Large intestine (tissue), 12 donors: ENCODE measurements at places on chromosomes 4 and X.

- DNase-seq, result no peak
Observed at GRCh38 chr4:11072463-11072862, 356.2 kb downstream of the HS3ST1 start.

DNA sequence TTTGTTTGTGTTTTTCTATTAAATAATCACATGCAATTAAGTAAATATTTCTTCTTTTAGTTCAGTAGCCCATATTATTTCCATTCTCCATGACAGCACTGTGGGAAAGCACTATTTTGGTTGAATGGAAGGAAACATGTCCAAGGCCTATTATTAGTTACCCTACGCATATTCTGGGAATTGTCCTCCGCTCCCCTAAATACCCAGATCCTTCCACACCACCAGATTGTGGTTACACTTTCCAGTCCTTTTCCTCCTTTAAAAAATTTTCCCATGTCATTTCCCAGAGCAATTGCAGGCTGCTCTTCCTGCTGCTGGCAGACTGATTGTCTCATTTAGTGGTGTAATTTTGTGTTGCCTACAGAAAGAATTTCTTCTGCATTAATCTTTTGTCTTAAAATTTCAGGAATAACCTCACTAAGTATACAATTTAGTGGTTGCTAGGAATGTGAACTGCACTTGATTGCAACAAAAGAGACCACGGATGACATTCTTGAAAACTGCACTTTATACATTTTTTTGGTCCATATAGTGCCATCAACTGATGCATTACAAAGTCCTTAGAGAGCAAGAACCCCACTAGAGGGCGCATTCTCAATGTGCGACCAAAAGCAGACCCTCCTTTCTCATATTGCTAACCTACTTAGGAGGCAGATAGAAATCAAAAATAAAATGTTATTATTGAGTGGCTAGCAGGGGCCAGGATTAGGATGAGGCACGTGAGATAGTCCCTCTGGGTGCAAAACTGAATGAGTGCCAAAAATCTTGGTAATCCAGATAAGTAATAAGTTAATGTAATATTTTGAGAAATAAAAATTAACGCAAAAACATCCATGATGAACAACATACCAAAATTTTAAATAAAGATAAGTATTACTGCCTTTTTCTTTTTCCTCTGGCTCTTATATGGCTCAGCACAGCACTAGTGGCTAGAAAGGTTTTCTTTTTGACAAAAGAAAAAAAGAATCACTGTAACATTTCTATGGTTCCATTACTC is 98.8 kb upstream of the IQCM start:
- peak; percentile 9 for DNase-seq

DNA sequence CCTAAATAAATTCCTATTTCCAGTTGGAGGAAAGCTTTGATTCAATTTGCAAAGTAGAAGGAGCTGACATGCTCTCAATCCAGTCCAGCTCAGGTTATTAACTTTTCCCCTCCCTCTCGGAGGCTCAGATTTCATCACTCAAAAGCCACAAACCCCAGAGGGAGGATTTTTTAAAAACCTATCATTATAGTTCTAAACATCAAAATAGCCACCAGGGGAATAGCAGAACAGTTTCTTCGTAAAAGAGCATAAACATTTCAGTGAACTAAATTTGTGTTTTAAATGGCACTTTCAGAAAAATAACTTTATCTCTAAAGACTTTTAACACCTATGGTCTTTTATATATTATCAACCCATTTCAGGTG is 8.8 kb downstream of the GPRIN3 start:
- DNase-seq, result no peak

GRCh38 chr4:8738471-8738931 is 133.1 kb downstream of the HMX1 start:
- no peak for DNase-seq

DNA sequence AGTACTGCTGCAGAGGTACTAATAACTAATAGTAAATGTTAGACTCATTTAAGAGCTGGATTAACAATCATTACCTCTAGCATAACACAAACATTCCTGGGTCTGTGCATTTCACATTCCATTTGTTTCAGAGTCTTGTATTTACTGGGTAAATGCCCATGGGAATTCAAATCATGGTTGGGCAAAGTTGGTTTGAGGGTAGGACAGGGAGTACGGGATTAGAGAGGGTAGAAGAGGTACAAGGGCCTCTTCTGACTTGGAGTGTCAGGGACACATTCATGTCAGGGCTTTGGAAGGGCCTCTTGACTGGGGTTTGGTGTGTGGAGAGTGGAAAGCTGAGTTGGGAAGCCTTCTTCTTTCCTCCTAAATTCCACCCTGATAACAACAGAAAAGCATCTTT is 65.9 kb downstream of the WWC2 start:
- DNase-seq, result no peak

DNA sequence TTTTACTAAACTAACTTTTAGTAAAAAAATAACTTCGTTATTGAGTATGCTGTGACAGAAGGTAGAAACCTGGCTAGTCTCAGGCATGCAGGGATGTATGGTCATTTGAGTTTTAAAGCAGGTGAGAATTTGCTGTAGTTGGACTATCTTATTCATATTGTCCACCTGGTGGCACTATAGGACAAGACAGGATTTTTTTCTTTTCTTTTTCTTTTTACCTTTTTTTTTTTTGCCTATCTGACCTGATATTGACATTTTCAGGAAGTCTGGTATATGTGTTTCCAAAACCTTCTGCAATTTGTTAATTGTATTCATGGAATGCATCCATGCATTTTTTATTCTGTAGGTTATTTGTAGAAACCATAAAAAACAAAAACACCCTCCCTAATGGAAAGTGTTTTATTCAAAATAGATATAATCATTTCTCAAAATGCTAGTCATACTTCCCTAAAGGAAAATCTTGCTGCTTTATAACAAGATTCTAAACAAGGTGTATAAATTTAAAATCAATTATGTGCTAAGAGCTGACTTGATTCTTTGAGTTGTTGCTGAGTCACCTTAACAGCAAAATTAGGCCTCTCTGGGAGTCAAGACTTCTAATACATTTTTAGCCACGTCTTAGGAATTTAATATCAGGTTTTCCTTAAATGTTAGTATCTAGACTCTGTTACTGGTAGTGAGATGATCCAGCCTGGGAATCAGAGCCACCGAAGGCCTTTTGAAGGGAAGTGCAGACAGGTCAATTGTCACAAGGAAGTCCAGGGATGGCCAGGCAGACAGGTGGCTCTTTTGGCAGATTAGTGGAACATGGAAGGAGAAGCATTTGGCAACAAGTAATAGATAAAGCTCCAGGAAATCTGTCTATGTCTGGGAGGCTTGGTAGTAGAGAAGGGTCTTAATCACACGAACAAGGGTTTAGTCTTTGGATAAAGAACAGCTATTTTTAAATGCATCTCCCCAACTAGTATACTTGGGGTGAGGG is 201.3 kb upstream of the GNPDA2 start:
- peak; percentile 10 for DNase-seq

DNA sequence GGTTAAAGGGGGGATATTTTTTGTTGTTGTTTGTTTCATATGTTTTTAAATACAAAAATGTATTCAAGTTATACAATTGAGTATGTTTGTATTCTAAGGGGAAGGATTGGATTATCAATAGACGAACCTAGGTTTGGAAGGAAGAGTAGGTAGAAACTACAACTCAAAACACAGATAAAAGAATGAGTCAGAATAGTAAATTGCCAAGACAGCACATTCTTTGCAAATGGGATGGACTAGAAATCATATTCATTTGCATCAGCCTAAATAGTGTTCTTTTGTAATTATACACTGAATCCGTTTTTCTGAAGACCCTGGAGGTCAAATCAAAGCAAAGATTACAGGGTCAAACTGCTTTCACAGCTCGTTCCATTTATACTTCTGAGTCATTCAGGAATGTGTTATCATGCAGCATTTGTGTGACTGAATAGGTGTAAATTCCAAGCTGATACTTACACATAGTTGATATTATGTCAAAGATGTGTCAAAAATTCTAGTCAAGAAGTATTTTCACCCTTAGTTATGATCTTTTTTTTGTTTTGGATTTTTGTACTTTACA is 273.3 kb upstream of the FAT4 start:
- no peak for DNase-seq

DNA sequence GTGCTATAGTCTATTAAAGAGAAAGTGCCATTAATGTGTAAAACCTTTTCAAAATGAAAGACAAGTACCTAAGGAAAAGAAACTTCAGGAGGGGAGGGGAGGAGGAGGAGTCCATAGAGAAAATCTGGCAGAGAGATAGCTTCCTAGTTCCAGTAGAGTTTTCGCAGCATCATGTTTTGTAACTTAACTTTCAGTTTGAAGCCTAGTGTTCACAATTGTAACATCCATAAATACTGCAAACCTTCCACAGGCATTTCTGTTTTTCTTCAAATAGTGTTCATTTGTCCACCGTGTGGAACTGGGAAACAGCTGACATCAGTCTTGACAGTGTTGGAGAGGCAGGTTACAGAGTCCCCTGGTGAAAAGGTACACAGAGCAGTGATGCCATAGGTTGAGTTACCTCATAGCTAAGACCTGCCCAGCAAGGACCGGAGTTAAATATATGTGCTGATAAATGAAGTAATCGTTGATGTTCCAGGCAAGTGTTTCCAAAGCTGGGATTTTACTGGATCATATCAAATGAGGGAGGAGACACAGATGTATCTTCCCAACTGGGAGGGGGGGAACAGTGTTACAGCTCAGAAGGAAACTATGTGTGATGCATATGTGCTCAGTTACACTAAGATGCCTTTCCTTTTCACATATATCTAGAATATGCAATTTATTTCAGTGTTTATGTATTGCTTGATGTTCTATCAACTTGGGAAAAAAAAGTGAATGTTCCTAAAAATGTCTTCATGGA is 369.5 kb upstream of the FAM241A start:
- no peak for DNase-seq

- peak; percentile 37 for DNase-seq
Observed at GRCh38 chrX:13482746-13483541, 86.5 kb upstream of the EGFL6 start.

DNA sequence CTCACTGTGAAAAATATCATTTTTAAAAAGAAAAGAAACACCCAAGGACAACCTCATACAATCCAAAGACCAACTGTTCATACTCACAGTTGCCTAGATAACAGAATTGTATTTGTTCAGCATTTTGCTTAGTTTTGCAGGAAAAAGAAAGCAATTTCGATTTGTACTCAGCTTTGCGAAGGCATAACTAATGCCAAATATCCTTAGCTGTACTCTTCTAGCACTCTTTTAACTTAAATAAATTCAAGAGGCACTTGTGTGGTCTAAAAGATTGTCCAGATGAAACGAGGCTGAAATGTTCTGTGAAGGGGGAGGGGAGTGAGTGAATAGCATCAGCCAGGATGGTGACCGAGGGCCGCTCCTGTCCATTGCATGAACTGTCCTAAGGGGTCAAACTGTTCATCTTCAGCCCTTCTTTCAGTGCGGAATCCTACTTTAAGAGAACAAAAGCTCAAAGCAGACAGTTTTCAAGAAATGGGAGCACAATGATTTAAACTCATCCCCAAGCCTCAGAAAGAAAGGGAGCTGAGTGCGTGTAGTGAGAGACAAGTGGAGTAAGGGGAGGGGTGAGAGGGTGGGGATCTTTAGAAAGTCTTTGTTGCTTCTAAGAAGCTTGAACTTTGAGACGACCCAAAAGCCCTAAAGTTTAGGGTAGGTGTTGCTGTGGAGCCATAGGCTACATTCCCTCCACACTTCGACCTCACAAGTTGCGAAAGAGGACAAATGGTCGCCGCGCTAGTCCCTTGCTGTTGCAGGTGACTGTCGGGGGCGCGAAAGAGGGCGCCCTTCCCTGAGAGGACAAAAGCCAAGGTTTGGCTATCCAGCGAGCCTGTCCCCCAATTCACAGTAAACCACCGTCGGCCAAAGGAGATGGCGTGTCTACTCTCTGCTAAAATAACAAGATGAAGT is 4.0 kb upstream of the NEUROG2 start:
- no peak for DNase-seq

DNA sequence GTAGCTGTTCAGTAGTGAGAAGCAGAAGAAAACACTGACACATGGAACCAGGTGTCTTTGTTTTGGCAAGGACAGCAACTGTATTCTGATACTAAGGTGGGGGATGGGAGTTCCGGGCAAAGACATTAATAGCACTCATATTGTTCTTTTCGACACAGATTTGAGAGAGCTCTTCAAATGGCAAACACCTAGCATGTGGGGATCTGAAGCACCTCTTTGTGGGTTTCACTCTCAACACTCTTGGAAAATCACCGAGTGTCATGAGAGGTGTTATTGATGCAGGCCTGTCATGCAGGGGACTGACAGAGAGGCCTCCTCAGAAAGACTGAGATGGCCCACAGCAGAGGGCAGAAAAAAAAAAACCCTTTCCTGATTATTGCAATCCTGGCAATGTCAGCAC is 228.4 kb upstream of the VCX start:
- DNase-seq, result no peak

DNA sequence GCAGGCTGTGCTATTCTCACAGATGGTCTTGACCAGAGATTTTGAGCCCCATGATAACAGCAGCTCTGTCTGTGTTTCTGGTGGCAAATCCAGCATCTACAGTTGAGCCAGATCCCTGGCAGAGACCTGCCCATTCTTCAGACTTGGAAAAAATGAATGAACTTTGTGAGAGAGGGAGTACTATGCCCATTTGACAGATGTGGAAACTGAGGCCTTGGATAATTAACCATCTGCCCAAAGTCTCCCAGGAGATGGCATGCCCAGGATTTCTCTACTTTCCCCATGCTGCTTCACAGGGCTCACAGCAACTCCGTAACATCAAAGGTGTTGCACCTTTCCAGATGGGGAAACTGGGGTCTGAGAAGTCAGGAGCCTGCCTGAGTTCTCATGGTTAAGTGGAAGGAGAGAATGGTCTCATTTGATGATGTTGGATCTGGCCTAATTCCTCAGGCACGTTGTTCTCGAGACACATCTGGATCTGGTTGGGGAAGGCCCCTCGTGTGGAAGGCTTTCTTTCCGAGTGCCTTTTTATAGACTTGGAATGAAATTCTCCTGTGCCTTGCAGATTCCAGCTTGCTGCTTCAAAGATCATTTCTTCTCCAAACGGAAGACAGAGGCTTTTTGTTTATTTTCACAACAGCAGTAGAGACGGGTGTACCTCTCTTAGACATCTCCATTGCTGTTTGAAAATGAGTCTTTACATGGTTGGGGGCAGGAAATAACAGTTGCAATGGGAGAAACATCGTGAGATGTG is 73.3 kb upstream of the STX18 start:
- no peak for DNase-seq

DNA sequence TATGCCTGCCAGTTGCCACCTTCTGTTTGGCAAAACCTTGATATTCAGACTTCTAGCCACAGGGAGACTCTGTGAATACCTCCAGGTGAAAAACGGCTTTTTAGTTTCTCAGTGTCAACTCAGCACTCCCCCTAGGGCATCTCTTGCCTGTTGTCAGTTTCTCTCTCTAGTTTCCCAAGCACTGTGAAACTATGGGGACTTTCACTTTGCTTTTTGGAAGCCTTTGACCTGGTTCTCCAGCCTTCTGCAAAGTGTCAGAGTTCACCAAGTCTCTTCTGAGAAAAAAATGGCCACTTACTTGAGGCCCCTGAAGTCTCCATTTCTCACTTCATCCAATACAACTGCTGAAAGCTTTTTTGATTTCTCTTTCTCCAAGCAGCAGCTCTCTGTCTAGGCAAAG is 521.5 kb downstream of the INPP4B start:
- DNase-seq, result no peak
